ENCODE measurements at places on chromosomes 1 and 21. TPM values are rescaled to one million over a fixed set of nuclear protein-coding genes. Genes with fewer than 3 reads are reported as not detected.
A peak's percentile ranks its signal among the peaks of the same experiment; 100 is the strongest.

TMEM59 gene
- 440 TPM for total RNA-seq

AP4B1 gene
- 16.1 TPM for total RNA-seq

TRNP1 gene
- 16.2 TPM for total RNA-seq

NR1I3 gene
- not detected for total RNA-seq

LCE3E gene
- total RNA-seq = not detected

S100A9 gene
- 418 TPM for total RNA-seq

COL11A1 gene
- 1.7 TPM for total RNA-seq

TSPAN2 gene
- 6.1 TPM for total RNA-seq

IVL gene
- not detected for total RNA-seq

PEX19 gene
- total RNA-seq = 64.2 TPM

- DNase-seq = no peak
These were observed 49.2 kb downstream of the COQ8A start for GRCh38 chr1:226989085-226989920.

DNA sequence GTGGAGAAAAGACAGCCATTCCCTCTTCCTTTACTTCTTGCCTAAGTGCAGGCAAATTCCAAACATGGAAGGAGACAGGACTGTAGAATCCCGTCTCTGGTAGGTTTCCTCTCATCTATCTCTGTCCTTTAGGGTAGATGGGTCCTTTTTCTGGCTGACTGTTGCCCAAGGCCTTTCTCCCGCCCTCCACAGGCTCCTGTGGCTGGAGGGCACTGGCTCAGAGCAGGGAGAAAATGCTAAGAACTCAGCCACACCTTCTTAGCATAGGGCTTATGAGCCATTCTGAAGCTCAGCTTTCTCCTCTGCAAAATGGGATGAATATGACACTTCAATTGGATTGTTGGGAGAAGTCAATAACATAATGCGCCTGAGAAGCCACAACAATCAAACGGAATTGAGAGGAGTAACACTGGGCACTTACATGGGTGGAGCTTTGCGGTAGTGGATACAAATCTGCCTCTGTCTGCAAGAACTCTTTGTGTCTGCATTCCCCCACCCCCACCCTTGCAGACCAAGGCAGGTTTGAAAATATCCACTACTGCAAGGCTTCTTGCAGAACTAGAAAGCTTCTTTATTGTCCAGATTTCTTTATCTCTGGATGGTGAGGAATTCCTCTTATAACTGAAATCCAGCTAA is 94.7 kb downstream of the CSMD2 start:
- no peak for DNase-seq

GRCh38 chr1:227131193-227131592 is 187.1 kb downstream of the CDC42BPA start:
- DNase-seq = no peak

DNA sequence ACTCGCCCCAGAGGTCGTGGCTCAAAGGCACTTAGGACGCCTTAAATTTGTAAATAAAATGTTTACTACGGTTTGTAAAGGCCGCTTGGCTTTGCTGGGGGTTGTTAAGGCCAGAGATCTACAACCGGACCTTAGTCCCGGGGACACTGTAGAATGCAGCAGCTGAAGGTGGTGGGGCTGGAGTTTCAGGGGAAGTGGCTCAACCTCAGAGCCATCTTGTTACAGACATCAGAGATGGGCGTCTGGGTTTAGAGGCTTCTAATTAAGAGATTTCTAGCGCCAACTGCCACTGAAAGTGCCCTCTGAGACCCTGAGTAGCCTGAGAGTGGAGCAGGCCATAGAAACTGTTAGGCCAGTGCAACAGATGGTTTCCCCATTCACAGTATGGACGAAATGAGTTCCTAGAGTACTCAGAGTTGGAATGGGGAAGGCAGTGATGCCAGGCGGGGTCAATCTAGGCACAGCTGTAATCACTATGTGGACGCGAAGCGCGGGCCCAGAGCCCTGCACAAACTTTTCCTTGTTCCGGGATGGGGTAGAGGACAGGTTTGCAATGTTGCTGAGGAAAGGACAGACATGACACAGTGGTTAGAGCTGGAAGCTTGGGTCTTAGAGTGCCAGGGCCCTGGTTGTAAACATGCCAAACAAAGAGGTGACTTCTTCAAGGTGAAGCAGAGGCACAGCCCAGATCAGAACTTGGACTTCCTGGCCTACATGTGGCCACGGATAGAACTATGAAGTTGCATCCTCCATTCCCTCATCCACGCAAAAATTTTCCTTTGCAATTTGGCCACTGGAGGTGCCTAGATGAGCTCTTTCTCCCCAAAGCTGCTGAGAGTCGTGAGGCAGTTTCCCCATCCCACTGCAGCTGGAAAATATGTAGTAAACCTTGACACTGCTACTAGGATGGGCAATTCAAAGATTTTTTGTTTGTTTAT is 6.0 kb downstream of the HLX start:
- DNase-seq = no peak

GRCh38 chr1:76070538-76070937 is 4.0 kb upstream of the ST6GALNAC3 start:
- DNase-seq = no peak

GRCh38 chr1:17744666-17745478 is 10.3 kb upstream of the ACTL8 start:
- no peak for DNase-seq

DNA sequence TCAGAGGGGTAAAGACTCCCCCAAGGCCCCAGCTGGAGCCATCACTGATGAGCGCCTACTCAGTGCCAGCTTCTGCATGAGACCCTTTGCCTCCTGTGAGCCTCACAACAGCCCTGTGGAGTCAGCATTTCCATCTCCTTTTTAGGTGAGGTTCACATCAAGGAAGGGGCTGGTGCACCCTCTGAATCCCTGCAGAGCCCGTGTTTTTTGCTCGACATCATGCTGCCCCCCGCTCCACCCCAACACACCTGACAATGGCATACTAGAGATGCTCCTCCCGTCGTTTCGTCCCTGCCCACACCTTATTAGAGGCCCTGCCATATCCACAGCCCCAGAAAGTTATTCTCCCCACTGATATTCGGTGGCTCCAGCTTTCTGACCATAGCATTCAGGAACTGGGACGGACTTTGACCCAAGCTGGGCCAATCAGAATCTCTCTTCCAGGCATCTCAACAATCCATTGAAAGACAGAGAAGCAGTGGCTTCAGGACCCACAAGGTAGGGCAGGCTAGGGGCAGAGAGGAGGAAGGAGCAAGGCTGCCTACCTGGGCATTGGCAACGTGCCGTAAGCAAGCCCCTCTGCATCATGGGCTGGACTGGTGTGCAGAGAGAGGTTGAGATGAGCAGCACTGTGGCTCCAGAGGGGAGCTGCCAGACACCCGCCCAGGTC is 32.7 kb downstream of the EPHA10 start:
- DNase-seq = peak; percentile 15

- DNase-seq = no peak
These were observed 83.4 kb downstream of the CACHD1 start for GRCh38 chr1:64553285-64553684.

- peak; percentile 80 for DNase-seq
These were observed 31.0 kb downstream of the SLC45A1 start for GRCh38 chr1:8348777-8349472.

DNA sequence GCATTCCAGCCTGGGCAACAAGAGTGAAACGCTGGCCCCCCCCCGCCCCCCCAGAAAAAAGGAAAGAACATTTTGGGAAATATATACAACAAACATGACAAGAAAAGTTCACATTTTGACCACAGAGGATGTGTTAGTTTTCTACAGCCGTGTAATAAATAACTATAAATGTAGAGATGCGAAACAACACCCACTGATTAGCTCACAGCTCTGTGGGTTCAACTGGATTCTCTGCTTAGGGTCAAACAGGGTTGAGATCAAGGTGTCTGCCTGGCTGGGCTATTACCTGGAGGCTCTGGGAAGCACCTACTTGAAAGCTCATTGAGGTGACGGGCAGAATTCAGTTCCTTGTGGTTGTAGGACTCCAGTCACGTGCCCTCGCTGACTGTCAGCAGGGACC is 11.1 kb upstream of the VPS26C start:
- no peak for DNase-seq

- DNase-seq = no peak
These were observed 73.7 kb downstream of the DDR2 start for GRCh38 chr1:162706003-162706402.

- peak; percentile 73 for DNase-seq
These were observed 27.7 kb upstream of the LY9 start for GRCh38 chr1:160768295-160768657.

- DNase-seq = peak; percentile 55
These were observed 3.7 kb downstream of the LENEP start for GRCh38 chr1:154996966-154997701.

GRCh38 chr1:46036894-46037839 is 95.3 kb downstream of the PIK3R3 start:
- DNase-seq = peak; percentile 91

DNA sequence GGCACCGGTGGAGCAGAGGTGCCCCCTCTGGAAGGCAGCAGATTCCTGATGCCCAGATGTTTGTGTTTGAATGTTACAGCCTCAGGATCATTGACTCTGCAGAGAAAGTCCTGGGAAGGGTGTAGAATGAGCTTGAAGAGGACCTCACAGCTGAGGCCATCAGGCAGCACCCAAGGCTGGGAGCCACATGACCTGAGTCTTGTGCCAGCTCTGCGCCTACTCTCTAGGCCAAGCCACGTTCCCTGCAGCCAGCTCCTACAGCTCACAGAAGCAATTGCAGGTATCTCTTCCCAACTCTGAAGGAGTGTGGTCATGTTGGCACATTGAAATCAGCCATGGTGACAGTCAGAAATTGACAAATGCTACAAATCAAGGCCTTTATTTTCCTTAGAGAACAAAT is 36.3 kb downstream of the GRHL3 start:
- no peak for DNase-seq

DNA sequence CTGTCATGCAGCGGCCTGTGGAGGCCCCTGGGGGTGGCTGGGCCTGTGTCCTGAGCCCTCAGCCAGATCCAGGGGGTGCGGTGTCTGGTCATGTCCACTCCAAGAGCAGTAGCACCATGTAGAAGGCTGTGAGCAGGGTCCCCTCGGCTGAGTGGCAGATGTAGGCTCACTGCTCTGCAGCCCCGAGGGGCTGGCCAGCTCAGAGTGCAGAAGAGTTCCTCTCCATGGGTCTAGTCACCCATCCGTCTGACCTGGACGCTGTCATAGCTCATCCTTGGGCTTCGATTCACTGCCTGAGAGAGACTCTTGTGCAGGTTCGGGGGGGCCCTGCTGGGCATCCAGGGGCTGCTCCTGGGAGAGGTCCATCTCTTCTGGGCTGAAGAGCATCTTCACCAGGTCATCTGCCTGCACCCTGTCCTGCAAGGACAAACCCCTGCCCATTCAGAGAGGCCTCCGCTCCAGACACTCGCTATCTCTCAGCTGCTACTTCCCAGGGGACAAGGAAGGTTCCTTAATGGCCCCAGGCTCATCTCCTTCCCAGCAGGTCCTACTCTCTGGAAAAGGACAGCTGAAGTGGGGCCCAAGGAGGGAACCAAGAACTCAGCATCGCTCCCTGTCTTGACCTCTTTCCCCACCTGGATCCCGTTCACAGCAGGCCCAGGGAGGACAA is 6.5 kb upstream of the CLDN19 start:
- DNase-seq = no peak

All from upper lobe of right lung (tissue), 1 donor.